ENCODE measurements at places on chromosomes 16 and 17.

- no peak for DNase-seq
Observed at GRCh38 chr17:58375811-58376210, 23.8 kb upstream of the SUPT4H1 start.

- no peak for DNase-seq
Observed at GRCh38 chr17:1197379-1197778, 17.6 kb upstream of the ABR start.

- peak; percentile 73 for DNase-seq
Observed at GRCh38 chr17:4199818-4200402, 56.9 kb downstream of the CYB5D2 start.

DNA sequence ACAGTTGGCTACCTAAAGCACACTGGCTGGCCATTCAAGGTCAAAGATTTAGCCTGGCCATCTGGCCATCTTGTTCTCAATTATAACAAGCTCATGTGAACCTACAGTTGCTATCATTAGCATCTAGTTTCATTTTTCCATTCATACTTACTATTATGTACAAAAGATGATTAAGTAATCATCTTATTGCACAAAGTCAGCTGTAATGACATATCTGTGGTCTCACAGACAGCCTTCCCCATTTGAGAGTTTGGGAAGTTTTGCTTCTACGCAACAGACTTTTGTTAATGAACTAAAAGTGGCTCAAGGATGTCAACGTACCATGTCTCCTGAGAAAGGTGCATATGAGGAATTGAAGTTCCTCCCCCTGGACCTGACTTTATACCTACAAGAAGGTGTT is 51.3 kb downstream of the HS3ST3B1 start:
- no peak for DNase-seq

DNA sequence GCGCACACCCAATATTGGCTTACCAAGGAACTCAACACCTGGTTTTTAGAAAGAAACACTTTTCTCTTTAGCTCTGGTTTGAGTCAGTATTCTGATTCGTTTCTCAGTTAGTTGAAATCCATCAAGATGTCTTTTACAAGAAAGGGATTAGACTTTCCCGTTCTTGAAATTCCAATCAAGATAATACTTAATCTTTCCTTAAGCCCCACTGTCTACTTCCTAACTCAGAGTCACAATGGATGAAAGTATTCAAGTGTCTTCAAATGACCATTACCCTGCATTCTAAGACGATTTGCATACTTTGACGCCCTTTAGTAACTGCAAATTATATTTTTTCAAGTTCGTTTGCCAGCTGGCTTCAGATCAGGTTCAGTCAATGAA is 189.8 kb downstream of the USP22 start:
- no peak for DNase-seq

DNA sequence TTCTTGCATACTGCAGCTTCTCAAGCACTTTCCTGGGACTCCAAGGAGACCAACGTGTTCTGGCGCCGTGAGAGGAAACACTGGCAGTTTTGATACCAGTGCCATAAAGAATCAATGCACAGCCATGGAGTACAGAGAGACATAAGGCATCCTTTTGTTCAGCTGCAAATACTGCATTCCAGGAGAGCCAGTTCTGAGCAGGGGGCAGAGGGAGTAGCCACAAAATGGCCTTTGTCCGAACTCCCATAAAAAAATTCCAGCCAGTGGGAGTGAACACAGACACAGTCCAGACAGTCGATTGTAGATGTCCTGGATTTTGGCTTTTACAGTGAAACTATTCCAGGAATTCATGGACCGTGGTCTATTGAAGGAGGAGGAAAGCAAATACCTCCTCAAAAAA is 36.2 kb upstream of the TEKT3 start:
- DNase-seq = peak; percentile 33

GRCh38 chr16:22075776-22076175 is 16.6 kb upstream of the VWA3A start:
- DNase-seq = peak; percentile 34

GRCh38 chr16:23026784-23027362 is 122.4 kb downstream of the USP31 start:
- peak; percentile 15 for DNase-seq

GRCh38 chr16:70656712-70657263 is 10.4 kb downstream of the IL34 start:
- DNase-seq = no peak

GRCh38 chr17:59488805-59489204 is 76.6 kb upstream of the DHX40 start:
- DNase-seq = no peak
